Activated naive CD4-positive, alpha-beta T cell treated with anti-CD3 and anti-CD28 coated beads, Interleukin-2, amount 50 U/mL, for 72 hours (primary cell): ENCODE measurements at places on chromosomes 5 and 9. TPM values are rescaled to one million over a fixed set of nuclear protein-coding genes. Genes with fewer than 3 reads are reported as not detected.

The IL7R gene
- 314 TPM for total RNA-seq

The SOX30 gene
- total RNA-seq: not detected

The CFAP157 gene
- not detected for total RNA-seq

The SLC1A1 gene
- total RNA-seq: not detected

The GABRA6 gene
- total RNA-seq: not detected

The DNAJB5 gene
- total RNA-seq: 9.3 TPM

The OCLN gene
- total RNA-seq: 0.84 TPM

GRCh38 chr5:33257807-33258429 is 182.8 kb upstream of the TARS1 start:
- DNase-seq: no peak

DNA sequence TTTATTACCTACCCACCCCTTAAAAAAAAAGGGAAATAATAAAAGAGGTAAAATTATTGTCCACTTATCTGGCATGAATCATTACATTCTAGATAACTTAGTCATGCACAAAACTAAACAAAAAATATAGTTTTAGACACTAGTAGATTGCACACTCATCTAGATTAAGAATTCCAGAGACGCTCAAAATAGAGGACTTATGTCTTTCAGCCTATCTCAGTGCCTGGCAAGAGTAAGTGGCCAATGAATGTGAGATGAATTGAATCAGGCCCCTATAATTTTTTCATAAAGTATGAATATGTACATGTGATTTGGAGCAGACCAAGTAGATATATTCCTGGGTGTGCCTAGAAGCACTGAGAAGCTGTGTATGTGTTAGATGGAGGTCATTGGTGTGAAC is 2.0 kb upstream of the RXFP3 start:
- no peak for DNase-seq

- DNase-seq: no peak
Observed at GRCh38 chr5:116573702-116574366, 789 bp downstream of the SEMA6A start.

- DNase-seq: no peak
Observed at GRCh38 chr5:2887481-2888348, 136.2 kb upstream of the IRX2 start.

DNA sequence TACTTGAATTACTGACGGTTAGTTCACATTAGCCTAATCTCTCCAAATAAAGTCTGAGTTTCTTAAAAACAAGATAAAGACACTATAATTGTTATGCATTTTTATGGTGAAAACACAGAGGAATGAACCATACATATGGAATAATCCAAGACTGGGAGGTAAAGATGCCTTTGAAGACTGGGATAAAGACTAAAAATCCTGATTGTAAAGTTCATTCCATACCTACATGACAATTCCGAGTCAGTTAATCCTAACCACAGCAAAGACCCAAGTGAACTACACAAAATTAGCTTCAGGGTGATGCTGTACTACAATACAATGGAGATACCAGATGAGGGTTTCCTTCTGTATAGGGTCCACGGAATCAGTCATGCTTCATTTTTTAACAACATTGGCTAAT is 6.3 kb downstream of the AP3B1 start:
- DNase-seq: no peak

DNA sequence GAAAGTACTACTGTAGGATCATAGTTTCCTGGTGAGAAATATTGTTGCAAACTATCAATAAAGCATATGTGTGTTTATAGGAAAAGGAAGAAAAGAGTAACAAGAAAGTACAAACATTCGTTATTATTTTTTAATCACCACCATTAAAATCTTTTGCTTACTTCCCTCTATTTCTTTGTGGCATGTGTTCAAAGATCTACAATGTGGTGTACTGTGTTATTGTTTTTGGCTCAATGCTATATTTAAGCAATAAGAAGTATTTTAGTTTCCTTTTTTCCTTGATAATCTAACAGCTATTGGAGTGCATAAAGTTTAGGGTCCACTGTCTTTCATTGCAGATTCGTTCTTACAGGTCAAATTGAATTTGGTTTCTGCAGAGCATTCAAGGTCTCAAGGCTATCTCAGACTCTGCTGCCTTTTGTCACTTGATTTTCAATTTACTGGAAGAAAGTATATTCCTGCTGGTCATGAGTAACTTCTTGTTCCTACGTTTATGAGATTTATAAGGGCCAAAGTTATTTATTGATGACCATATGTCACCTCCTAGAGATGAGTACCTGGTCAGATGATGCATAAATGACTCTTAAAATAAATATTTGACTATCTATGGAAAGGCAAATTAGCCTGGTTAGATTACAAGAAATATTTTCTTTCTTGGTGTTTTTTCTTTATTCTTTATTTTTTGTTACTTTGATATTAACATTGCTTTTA is 323.0 kb downstream of the TMEM167A start:
- no peak for DNase-seq

DNA sequence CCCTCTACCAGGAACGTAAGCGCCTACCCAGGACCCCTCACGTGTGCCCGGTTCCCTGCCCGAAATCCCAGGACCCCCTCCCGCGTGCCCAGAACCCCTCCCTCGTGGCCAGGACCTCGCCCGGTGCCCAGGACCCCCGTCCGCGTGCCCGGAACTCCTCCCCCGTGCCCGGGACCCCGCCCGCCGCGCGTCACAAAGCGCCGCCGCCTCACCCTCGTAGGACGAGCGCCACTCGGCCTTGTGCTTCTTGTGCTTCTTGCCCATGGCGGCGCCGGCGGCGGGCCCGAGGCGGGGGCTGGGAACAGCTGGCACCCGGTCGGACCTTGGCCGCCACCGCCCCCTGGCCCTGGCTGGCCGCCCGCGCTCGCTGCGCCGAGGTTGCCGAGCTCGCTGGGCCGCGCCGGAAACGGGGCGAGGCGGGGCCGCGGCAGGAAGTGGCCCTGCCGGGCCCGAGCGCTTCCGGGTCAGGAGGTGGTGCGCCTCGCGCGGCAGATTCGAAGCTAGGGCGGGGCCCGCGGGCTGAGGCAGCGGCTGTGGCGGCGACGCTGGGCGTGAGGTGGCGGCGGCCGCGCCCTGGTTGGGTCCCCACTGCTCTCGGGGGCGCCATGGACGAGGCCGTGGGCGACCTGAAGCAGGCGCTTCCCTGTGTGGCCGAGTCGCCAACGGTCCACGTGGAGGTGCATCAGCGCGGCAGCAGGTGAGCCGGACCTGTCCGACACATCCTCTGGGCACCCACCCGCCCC is at the start of the genes BRD9 and TRIP13:
Gene BRD9 (minus strand): TSS at position 408 of the 743 bp plus-strand sequence. CDS start 144 bp downstream, at position 264.
Gene TRIP13 (plus strand): TSS at position 491 of the 743 bp plus-strand sequence. CDS start 115 bp downstream, at position 606.
- DNase-seq: peak; percentile 87

DNA sequence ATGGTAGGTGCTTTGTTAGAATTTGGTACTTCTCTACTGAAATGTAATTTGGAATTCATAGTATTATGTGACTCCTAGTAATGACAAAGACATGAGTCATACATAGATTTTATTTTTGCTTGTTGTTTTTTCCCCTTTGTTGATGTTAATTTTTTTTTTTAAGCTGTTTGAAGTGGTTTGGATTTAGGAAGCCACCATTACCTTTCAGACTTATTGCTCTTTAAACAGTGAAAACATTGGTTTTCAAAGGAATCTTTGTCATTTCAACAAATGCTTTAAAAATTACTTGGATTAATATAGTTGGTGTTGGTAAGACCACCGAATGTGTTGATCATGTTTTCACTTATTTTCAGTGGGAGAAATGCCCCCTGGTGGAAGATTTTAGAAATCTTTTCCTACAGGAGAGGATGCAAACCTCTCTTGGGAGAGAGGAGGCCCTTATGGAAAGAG is 170.1 kb upstream of the PITX1 start:
- DNase-seq: no peak

- no peak for DNase-seq
Observed at GRCh38 chr9:1875251-1875851, 139.8 kb upstream of the SMARCA2 start.

GRCh38 chr9:95879591-95879990 is 4.1 kb downstream of the ERCC6L2 start:
- no peak for DNase-seq

GRCh38 chr9:134575103-134575900 is 66.3 kb upstream of the COL5A1 start:
- no peak for DNase-seq

- DNase-seq: no peak
Observed at GRCh38 chr9:103193992-103194391, 198.9 kb downstream of the CYLC2 start.

DNA sequence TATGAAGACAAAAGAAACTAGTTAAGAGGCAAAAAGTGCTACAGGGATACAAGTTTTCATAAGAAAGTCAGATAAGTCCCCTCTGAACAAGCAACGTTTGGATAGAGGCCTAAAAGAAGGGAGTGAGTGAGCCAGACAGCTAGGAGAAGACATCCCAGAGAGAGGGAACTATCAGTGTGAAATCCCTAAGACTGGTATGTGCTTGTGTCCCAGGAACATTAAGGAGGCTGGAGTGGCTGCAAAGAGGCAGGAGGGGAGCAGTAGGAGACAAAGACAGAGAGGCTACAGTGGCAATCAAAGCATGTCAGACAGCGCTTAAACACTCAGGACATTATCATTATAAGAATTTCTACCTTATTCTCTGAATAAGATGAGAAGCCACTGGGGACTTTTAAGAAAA is 139.1 kb upstream of the STK32A start:
- DNase-seq: no peak
